ENCODE measurements at places on chromosomes 13 and 19.

GRCh38 chr19:33388231-33388724 lies 14.8 kb downstream of the CEBPG start:
- DNase-seq: no peak

- no peak for DNase-seq
Observed at GRCh38 chr13:112879283-112879833, 89.7 kb upstream of the MCF2L start.

DNA sequence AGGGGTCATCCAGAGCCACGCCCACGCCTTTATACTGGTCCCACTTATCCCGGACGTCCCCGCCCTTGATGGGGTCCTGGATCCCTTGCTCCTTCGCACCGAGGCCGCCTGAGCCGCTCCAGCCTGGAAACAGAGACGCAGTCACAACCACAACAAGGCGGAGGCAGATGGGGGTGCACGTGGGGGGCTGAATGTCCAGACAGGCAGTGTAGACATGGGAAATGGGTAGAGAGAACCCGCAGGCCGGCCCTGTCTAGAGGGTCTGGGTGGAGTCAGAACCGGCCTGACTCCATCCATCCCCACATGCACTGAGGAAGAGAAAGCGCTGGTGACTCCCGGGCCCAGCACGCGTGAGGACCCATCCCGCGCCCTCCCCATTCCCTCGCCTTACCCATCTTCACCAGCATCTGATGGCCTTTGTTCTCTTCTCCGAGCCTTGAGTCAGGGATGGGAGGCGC lies 23.0 kb downstream of the CHERP start:
- no peak for DNase-seq

DNA sequence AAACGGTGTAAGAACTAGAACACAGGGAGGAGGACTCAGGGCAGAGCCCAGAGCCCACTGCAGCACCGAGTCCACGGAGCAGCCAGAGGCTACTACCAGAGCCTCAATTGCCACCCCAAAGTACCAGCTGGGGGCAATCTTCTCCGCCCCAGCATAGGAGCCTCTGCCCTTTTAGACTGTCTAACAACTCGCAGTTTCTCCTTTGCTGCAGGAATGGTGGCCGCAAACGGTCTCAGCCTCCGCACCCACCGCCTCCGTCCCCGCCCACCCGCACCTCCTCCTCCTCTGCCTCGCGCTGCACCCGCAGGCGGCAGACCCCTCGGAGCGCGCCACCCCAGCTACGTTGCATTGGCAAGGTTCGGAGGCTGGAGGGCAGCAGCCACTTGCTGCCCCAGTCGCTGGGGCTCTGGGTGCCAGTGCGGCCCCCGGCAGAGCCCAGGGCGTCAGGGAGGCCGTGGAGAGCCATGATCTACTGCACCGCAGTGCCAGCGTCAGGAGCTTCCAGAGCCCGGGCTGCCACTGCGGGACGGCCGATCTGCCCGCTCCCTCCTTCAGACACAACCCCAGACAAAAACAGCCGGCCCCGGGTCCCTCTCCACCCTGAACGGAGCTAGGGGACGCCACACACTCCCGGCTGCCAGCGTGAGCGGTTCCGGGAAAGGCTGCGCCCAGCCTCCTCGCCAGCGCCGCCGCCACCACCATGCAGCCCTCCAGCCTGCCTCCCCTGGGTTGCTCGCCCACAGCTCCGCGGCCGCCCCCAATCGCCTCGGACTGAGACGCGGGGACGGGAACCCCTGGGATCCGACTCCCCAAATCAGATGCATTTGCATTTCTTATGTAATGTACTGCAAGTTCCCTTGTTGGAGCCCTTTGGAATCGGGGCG lies 1.8 kb downstream of the FGF14 start:
- DNase-seq: no peak

DNA sequence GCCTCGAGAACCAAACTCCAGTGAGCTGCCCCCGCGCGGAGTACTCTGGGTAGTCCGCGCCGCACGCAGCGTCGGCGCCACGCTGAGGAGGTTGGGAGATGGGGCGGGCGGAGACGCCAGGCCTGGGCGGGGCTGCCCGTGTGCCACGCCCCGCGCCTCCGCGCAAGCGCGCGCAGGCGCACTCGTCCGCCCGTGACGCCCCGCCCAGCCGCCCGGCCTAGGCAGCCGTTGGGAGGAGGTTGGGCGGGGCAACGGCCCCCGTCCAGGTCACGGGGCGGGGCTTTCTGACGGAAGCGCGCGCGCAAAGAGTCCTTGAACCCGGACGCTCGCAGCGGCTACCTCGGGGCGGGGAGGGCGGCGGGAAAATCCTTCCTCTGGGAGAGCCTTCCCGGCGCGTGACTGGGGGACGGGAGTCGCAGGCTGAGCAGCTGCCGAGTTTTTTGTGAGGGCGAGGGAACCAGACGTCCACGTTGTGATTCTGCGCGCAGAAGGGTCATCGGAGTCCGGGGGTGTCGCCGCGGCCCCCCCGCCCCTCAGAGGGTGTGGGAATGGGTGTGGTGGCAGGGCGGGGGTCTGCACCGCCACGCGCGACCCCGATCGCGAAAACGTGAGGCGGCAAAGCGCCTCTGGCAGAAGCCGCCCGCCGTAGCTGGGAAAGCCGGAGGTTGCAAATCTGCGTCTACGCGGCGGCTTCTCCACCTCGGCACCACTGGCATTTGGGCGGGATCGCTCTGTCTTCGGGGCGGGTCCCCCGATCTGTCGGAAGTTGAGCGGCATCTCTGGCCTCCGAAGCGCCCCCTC lies at the start of gene MED26:
Gene MED26, minus strand, starts transcription at position 22 of the 801 bp plus-strand sequence. CDS start 261 bp downstream, outside the sequence.
- peak; percentile 94 for DNase-seq

DNA sequence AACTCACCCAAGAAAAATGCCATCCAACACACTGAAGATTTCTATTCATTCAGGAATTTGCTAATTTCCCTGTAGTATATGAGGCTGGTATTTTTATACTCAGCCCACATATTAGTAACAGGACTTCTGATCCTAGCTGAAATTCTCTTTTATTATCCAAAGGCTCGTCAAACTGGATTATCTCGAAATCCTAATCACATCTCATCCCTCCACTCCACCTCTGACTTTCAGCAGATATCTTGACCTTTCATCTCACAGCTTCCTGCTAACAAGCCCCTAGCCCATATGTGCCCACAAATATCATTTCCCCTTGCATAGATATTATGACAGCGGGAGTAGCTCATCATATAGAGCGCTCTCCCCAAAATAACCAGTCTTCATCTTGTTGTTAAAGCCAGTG lies 279.7 kb downstream of the FGF14 start:
- DNase-seq: no peak

Data from skin of body (tissue), 3 donors.